Retina (tissue), 1 donor: ENCODE measurements at places on chromosomes 11 and 22.

DNA sequence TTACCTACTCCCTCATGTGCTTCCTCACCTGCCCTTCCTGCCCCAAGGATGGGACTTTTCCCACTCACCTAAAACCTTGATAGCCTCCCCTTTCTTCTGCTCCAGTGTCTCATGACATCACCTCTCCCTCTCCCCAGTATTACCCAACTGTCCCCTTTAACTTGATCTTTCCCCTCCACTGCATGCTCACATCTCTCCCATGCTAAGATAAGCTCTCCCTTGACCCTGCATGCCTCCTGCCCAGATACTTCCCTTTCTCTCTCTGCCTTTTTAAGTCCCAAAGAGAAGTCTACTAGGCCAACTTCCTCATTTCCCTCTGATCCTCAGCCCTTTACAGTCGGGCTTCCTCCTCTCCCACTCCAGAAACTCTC, 14.8 kb downstream of the CD3E start:
- DNase-seq: no peak

GRCh38 chr22:46788441-46789172, 26.2 kb downstream of the TBC1D22A start:
- no peak for DNase-seq

- no peak for DNase-seq
These were observed 1.3 kb downstream of the PARVB start for GRCh38 chr22:44025171-44026065.

DNA sequence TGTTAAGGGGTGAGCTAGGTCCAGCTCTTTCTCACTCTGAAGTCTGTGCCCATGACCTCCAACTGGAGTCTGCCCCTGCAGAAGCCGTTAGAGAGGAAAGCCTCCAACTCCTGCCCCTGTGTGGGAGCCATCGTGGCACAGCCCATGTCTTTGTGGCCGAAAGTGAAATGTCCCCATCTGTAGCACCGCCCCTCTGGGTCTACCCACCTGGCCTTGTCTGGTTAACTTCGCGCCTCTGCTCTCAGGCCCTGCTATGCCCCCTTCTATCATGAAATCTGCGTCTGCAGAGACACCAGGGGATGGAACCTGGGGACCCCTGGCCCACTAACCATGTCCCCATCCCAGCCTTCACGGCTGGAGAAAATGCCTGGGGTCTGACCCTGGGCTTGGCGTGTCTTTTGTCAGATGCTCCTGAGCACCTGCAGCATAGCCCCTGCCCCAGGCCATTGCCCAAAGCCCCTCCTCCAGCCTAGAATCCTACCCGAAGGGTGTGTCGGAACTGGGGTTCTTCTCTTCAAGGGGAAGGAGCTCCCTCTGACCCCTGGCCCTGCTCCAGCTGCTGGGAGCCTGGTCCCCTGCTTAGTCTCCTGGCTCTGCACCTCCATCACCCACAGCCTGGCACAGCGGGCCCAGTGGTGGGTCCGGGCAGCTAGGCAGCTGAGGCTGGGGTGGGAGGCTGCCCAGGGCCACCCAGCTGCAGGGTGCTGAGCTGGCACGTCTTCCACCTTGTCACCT, 35.8 kb upstream of the HMOX1 start:
- DNase-seq: no peak

DNA sequence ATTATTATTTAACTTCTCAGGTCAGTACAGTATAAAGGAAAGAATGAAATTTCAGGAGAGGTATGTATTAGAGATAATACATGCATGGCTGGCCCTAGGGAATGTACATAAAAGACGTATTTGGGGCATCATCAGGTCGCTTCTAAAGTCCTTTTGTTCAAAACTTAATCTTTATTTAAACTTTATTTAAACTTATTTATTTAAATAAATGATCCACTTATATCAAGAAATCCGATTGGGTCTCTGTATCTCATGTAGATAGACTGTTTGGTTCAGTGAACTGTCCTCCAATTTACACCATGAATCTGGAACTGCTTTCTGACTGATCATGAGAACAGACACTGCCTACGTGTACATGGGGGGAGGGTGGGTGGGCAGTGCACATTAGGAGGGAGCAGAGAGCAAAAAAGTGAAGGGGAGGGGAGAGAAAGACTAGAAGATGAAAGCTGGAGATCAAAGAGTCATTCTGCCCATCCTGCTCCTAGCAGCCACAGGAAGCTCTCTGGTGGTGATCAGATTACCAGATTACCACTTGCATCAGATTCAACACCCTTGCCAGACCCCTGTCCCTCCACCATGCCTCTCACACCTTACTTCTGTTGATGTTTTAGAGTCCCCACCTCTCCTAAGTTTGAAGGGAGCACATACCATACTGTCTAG, 92.1 kb upstream of the MTMR2 start:
- no peak for DNase-seq
